ENCODE measurements at places on chromosomes 1 and 21. TPM values are rescaled to one million over a fixed set of nuclear protein-coding genes. Genes with fewer than 3 reads are reported as not detected.

Gene GSTM4
- total RNA-seq = 23.3 TPM

Gene LHX8
- not detected for total RNA-seq

Gene SDC3
- total RNA-seq = 0.09 TPM

Gene TRMT13
- 22.0 TPM for total RNA-seq

Gene LCE1E
- not detected for total RNA-seq

Gene COL9A2
- 8.9 TPM for total RNA-seq

Gene ARTN
- 0.64 TPM for total RNA-seq

Gene CD1E
- not detected for total RNA-seq

Gene ADCY10
- 0.14 TPM for total RNA-seq

Gene ACTL8
- total RNA-seq = not detected

Gene HMCN1
- not detected for total RNA-seq

Measured in T-helper 2 cell treated with Interferon-gamma antibody and Interleukin-4, amounts not matched to agents 100 ng/mL and 5 ng/mL, for 36 hours (primary cell).